Cortex of kidney (tissue), 1 donor: ENCODE measurements at places on chromosomes 12 and 14.

GRCh38 chr12:123397400-123397799 is 13.5 kb downstream of the KMT5A start:
- no peak for DNase-seq

DNA sequence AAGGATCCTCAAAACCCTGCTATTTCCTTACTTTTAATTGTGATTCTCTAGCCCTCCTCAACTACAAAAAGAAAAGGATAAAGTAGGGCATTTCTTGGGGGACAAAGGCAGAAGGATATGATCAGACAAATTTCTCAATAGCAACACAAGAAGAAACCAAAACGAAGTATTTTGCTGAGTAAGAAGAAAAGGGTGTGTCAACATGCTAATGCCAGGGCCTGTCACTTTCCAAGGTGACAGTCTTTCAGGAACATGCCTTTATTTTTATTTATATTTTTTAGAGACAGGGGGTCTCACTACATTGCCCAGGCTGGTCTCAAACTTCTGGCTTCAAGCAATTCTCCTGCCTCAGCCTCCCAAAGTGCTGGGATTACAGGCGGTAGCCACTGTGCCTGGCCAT is 39.8 kb downstream of the CBX5 start:
- no peak for DNase-seq

DNA sequence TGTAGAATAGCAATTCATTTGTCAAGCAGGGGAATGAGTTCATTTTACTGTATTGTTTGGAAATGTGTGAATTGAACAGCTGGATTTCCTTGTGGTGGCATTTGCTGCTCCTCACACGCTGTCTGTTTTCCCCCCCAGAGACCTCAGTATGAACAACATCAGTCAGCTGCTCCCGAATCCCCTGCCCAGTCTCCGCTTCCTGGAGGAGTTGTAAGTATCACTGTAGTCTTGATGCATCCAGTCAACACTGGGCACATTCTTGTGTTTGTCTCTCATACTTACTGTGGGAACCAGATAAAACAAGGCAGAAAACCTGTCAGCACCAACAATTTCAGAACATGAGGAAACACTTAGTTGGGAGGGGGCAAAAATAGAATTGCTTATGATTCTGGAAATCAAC is 64.9 kb downstream of the LGR5 start:
- DNase-seq = no peak

DNA sequence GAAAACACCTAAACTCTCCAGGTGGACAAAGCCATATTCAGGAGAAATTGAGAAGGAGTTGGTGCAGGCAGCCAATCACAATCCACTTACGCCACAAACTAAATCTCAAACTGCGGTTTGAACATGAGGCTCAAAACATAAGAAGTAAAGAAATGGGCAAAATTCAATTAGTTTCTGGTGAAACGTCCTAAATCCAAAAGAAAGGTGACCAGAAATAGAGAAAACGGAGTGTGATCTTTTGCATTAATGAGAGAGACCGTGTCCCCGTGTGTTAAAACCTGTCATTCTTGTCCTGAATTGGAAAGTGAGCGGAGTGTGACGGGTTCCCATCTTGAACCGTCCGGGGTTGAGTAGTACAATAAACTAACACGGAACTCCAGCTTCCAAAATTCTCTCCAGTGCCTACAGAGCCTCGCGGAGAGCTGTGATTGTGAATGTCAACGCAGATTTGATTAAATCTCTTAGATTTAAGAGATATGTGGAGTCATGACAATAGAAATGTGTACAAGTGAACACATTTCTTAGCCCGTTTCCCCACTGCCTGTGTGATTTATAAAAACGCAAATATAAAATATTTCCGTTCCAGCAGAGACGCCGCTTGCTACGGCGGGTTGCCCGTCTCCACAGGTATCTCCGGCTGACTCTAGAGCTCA is 595 bp upstream of the METAP2 start:
- DNase-seq = no peak

DNA sequence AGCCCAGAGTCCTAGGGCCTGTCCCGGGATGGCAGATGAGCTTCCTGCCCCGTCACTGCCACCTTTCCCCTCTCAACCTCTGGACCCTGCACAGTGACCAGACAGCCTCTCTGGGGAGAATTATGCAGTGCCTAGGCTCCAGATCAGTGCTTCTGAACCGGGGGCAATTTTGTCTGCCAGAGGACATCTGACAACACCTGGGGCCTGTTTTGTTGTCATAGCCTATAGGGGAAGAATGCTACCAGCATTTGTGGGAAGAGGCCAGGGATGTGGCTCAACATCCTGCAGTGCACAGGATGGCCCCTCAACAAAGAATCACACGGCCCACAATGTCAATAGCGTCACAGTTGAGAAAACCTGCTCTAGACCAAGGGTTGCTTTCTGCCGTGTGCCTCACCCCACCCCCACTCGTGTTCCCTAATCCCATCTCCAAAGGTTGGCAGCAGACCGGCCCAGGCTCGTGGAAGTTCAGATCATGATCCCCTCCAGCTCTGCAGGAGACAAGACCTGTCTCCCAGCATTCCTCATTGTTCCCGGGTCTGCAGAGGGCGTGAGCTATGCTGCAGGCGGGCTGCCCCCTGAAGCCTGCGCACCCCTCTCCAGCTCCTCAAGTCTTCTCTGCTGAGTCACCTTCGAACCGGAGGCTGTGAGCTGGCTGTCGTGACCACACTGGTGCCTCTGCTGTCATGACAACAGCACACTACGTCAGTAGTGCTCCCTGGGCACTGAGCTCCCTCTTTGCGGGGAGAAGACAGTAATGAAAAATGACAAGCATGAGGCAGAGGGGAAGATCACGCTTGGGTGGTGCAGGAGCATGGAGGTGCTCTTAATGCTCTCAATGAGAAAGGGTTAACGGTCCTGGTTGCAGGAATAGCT is 2.0 kb upstream of the GAPDH start:
- no peak for DNase-seq

DNA sequence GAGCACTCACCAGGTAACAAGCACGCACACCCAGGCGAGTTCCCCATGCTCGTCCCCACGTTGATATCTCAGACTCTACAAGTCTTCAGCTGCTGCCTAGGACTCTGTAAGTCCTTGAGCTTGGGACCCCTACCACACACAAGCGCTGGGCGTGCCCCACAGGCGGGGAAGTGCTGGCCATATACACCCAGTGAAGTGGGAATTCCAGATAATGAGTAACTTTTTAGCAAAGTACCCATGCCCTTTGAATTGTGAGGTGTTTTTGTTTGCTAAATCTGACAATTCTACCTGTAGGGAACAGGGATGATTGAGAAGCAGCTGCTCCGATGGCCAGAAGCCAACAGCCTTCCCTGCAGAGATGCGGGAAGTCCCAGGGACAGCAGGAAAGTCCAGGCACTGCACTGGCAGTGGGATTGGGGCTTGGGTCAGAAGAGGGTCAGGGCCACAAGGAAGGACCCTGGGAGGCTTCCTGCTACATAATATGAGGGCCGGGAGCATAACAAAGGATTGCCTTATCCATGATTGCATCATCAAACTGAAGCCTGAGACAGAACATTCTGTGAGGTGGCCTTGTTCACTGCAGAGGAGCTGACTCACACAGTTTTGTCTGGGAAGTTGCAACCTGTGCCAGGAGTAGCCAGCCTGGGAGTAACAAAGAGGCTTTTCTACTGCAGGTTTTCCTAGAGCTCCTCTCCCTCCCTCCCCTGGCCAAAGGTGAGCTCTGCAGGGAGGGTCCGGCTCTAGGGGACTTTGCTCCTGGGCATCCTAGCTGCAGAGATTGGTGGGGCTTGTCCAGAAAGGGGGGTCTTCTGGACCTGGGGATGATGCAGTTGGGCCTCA is 13.2 kb upstream of the SERPINA3 start:
- DNase-seq = no peak
